Psoas muscle (tissue), 8 donors: ENCODE measurements at places on chromosomes 1 and 21. TPM values are rescaled to one million over a fixed set of nuclear protein-coding genes. Genes with fewer than 3 reads are reported as not detected.

DNA sequence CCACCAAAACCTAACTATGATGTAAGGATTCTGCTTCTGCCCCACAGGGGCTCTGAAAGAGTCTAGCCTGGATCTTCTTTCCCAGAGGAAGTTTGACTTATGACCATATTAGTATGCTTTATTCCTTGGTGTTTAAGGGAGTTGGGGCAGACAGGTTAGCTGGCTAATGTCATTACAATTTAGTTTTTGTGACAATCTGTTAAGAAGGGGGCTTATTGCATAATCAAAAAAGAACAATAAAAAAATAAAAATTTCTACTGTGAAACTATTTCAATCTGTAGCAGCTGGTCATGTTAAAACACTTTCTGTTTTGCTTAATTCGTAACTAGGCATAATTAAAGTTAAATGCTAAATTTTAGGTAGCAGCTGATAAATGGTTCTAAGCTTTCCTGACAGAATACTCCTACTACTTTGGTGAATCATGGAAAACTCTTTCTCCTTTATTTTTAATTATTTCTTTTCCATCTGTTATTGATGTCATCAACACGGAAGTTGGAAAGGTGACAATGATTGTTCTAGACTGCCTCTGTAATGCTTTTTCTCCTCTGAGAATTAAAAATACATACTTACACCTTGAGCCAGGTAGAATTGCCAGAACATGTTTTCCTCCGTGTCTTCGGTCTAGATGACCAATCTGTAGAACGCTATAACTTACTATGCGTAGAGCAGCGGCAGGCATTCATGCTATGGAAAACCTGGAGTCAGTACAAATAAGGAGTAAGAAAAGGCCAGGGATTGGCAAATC lies 18.6 kb downstream of the DYRK3 start:
- no peak for DNase-seq

DNA sequence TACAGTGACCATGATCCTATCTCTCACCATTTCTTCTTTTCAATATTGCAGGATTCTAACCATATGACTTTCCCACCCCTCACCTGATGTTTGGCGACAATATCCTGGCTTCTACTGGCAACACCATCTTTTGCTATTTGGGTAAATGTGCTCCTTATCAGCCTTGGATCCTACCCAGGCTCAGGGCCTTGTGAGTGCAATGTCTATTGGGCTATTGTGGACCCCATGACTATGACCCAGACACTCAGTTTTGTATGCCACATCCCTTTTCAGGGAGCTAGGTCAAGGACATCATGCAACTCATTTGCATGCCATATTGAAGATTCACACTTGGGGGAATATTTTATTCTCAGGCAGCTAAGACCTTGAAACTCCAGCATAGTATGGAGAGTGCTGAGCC lies 67.9 kb downstream of the DDR2 start:
- no peak for DNase-seq

- DNase-seq = peak; percentile 76
These were observed 6.2 kb downstream of the RASSF5 start for GRCh38 chr1:206513312-206514111.

DNA sequence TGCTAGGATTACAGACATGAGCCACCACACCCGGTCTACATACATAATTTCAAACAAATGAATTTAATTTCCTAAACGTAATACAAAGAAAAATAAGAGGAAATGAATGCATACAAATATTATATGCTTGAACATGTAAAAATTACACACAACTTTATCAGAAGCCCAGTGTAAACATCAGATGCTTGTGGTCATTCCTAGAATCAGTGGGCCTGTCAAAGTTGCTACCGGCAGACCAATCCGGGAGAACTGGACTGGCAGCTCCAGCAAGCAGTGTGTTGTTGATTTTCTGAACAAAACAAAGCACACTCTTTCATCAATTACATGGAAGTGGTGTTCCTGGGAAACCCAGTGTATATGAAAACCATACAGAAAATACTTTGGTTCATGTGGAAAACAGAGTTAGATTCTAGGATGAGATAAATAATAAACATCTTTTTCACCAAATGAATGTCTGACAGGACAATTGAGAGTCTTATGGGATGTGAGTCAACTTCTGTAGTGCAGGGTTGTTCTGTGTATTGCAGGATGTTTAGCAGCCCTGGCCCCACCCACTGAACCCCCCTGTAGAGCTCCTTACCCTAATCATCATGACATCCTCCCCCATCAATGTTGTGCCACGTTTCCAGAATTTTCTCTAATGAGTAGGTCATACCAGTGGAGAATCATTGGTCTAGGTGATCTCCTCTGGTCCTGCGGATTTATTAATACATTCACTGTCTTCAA lies 33.8 kb downstream of the MFSD2A start:
- DNase-seq = no peak

GRCh38 chr1:183739741-183740271 lies 65.1 kb upstream of the RGL1 start:
- DNase-seq = no peak

Gene KPRP
- total RNA-seq = 0.17 TPM

DNA sequence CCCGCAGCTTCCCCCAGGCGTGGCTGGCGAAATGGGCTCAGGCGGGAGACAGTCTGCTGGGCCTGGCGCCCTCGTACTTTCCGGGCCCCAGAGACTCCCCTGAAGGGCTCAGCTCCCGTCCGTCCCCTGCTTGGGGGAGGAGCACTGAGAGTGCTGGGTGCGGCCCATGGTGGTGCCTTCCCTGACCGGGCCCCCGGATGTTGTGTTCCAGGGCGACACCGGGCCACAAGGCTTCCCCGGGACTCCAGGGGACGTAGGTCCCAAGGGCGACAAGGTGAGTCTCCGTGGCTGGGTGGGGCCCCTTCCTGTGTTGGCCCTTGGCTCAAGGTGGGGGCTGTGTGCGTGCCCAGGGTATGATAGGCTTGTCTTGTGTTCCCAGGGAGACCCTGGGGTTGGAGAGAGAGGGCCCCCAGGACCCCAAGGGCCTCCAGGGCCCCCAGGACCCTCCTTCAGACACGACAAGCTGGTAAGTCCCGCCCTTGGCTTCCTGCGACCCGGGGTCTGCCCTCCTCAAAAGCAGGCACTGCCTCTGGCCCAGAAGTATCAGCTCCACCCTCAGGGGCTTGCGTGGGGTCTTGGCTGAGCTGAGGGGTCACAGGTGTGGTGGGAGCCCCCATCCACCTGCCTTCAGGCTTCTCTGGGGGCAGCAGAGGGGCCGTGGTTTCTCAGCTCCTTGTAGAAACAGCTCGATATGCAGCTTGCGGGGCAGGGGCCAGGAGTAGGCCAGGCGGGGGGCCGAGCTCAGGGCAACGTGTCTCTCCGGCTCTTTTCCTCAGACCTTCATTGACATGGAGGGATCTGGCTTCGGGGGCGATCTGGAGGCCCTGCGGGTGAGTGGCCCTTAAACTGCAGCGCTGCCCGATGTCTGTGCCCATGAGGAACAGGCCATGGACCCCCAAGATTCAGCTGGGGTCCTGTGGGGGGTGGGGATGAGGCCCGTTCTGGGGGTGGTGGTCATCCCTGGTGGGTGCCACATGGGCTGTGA lies 62.3 kb downstream of the SLC19A1 start:
- peak; percentile 44 for DNase-seq

Gene CRP
- not detected for total RNA-seq

DNA sequence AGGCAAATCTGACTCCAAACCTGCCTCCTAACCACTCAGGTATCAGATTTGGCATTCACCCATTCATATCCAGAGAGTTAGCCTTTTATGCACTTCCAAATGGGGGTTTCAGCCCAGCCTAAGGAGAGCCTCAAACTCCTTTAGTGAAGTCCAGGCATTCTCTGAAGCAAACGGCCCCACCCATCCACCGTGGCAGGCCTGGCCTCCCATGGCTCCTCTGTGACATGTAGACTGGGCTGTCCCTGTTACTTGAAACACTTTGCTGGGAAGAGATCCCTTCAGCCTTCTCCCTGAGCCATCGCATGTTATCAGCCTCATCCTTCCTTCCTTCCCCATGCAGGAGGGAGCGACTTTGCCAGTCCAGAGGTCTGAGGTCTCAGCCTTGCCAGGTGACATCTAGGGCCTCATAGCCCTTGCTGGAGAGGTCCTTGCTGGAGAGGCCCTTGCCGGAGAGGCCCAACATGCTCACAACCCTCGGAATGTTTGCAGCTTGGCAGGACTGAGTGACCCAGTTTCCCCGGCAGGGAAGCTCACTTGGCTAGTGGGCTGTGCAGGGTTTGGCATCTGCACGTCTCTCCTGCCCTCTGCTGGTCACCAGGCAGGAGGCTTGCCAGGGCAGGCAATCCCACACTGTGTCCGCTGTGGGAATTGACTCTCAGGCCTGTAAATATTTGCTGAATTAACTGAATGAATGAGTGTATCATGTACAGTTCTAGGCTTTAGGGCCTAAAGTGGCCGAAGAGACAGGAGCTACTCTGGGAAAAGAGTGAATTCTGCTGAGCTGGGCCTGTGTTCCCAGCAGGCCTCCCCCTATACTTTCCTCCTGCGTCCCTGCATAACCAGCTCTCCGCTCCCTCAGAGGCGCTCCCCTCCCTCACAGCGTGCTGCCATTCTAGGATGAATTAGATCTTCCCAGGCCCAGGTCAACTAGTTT lies 26.7 kb upstream of the RBM15 start:
- DNase-seq = peak; percentile 89

DNA sequence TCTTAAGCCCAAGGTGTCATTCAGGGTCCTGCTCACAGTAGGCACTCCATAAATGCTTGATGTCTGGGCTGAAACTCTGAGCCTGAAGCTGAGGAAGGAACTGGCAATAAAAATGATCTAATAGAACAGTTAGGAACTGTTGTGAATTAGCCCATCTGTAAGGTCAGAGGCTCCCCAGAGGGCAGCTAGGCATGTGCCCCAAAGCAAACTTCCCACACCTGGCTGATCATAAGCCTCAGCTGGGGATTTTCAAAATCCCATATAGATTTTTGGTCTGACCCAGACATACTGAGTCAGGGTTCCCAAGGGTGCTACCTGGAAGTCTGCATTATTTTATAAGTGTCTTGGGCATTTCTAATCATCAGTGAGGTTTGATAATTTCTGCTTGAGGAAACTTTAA lies 309.4 kb upstream of the PROX1 start:
- DNase-seq = no peak

Gene S100A2
- 1.0 TPM for total RNA-seq

- no peak for DNase-seq
These were observed 226.6 kb downstream of the CAMTA1 start for GRCh38 chr1:7011826-7012225.

GRCh38 chr1:33379631-33380354 lies 51.1 kb downstream of the PHC2 start:
- DNase-seq = no peak

Gene ADGRL4
- 16.2 TPM for total RNA-seq

- no peak for DNase-seq
These were observed 230.3 kb upstream of the IRF2BP2 start for GRCh38 chr1:234840253-234840652.

- DNase-seq = no peak
These were observed 41.8 kb upstream of the ACTRT2 start for GRCh38 chr1:2979191-2980072.

GRCh38 chr1:204871405-204872037 lies 859 bp downstream of the NFASC start:
- no peak for DNase-seq

DNA sequence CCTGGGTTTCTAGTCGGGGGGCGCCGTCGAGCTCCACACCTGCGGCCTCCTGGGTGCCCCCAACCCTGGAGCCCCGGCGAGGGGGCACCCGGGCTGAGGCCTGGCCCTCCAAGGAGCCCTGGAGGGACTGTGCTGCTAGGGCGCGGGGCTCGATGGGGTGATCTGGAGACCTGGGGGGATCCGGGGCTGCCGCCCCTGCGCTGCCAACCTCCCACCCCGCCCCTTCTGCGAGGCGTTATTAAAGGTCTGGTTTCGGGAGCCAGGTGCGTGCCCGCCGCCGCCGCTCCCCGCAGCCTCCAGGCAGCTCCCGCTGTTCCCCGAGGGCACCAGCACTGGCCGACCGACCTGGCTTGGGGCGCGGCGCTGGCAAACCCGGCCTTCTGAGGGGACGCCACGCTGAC lies 746 bp upstream of the POFUT2 start:
- DNase-seq = no peak

GRCh38 chr1:246142320-246142893 lies 364.7 kb downstream of the SMYD3 start:
- no peak for DNase-seq

- no peak for DNase-seq
These were observed 2.2 kb upstream of the CDC42BPA start for GRCh38 chr1:227320476-227320875.

Gene USH2A
- not detected for total RNA-seq

Gene GPR3
- 0.42 TPM for total RNA-seq

Gene AGMAT
- 3.3 TPM for total RNA-seq

DNA sequence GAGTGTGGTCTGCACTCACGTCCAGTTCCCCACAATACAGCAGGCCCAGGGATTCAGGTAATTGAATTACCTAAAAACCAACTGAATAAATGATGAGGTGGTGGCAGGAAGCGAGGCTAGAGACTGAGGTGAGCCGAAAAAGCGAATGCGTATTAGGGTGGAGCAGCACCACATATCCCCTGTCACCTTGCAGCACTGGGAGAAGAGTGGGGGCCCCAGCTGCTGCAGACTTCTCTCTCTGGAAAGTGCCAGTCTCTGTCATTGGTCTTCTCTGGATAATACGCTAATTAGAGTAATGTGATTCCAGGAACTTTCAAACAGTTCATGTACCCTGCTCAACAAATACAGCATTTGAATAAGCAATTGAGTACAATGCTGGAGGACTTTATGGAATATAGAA lies 199.0 kb downstream of the RPS6KC1 start:
- no peak for DNase-seq

Gene C1orf74
- 0.73 TPM for total RNA-seq

DNA sequence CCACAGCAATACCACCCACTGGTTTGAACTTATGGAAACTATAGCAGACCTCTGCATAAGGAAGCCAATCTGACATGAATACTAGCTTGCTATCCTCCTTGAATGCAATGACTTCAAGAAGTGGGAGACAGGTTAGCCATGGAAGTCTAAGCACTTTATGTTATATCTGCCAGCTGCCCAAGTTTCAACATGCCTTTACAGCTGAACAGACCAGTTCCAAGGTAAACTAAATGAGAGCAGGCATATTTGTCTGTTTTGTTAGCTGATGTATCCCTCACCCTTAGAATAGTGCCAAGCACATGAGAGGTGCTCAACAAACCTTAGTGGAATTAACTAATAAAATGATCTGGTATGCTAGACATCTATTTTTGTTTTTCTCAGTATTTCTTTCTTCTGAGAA lies 65.1 kb downstream of the ALG14 start:
- DNase-seq = no peak

- DNase-seq = no peak
These were observed 625.6 kb upstream of the PTBP2 start for GRCh38 chr1:96095849-96096612.

DNA sequence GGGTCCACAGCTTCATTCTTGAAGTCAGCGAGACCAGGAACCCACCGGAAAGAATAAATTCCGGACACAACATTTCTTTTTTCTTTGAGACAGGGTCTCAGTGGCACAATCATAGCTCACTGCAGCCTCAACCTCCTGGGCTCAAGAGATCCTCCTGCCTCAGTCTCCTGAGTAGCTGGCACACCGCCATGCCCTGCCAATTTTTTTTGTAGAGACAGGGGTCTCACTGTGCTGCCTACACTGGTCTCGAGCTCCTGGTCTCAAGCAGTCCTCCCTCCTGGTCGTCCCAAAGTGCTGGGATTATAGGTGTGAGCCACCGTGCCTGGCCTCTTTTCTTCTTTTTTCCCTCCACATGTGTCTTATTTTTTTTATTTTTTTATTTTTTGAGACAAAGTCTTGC lies 20.6 kb upstream of the ENO1 start:
- DNase-seq = no peak

- no peak for DNase-seq
These were observed 3.2 kb upstream of the SAMD11 start for GRCh38 chr1:920521-920920.

GRCh38 chr1:97204468-97204867 lies 482.9 kb downstream of the PTBP2 start:
- DNase-seq = no peak

Gene PTGS2
- total RNA-seq = 0.25 TPM

GRCh38 chr1:34774957-34775356 lies 6.1 kb upstream of the GJB3 start:
- DNase-seq = no peak
